ENCODE measurements at places on chromosomes 4 and X.

- no peak for DNase-seq
These were observed 11.1 kb downstream of the USP26 start for GRCh38 chrX:133085785-133086184.

GRCh38 chrX:131792356-131792749 lies 230.7 kb upstream of the STK26 start:
- DNase-seq = no peak

DNA sequence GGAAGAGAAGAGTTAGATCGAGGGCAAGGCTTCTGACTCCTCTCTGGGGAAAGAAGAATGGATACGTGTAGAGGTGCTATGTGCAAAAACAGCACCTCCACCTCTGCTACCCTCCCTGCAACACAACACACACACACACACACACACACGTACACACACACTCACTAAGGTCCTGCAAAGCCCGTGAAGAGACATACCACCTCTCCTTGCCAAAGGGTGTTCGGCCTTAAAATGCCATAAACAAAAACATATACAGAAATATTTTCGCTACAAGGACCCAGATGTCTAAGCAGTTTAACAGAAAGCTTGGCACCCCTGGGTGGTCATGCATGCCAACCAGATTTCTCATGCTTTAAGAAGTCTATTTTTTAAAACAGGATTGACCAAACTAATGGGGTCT lies 1.5 kb downstream of the TIFA start:
- peak; percentile 47 for DNase-seq

- no peak for DNase-seq
These were observed 38.9 kb upstream of the RAP1GDS1 start for GRCh38 chr4:98222306-98222705.

GRCh38 chr4:7845493-7846128 lies 94.0 kb downstream of the AFAP1 start:
- no peak for DNase-seq

DNA sequence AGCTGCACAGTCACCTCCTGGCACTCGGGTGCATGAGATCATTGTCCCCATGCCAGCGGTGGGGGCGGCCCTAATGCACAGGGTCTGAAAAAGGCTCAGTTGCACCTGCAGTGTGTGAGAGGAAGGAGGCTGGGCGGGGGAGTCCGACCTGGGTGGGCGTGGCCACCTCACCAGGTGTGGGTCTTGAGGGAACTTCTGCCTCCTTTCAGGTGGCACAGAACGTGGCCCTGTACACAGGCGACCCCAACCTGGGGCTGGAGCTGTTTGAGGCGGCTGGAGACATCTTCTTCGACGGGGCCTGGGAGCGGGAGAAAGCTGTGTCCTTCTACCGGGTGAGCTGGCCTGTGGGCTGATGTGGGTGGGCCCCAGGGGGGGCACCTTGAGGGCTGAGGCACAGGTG lies 34.3 kb upstream of the HTRA3 start:
- DNase-seq = no peak

GRCh38 chr4:94302191-94302590 lies 40.4 kb downstream of the HPGDS start:
- peak; percentile 2 for DNase-seq

- DNase-seq = no peak
These were observed 795.7 kb upstream of the SLIT2 start for GRCh38 chr4:19455850-19456602.

GRCh38 chr4:5383191-5383980 lies 325.0 kb downstream of the EVC2 start:
- DNase-seq = no peak

GRCh38 chrX:9327086-9327746 lies 137.6 kb upstream of the TBL1X start:
- no peak for DNase-seq
